ENCODE measurements at places on chromosomes 1 and 21. TPM values are rescaled to one million over a fixed set of nuclear protein-coding genes. Genes with fewer than 3 reads are reported as not detected.

Gene RNU1-3
- total RNA-seq = not detected

Gene CYP4A22
- total RNA-seq = not detected

Gene FMOD
- total RNA-seq = not detected

Gene NEGR1
- total RNA-seq = not detected

Gene NOS1AP
- 0.57 TPM for total RNA-seq

Gene GCSAML
- total RNA-seq = not detected

Gene SLC35E2B
- 13.4 TPM for total RNA-seq

Gene LMOD1
- total RNA-seq = not detected
